GM13976 (cell line): ENCODE measurements at places on chromosomes 16 and 17.

DNA sequence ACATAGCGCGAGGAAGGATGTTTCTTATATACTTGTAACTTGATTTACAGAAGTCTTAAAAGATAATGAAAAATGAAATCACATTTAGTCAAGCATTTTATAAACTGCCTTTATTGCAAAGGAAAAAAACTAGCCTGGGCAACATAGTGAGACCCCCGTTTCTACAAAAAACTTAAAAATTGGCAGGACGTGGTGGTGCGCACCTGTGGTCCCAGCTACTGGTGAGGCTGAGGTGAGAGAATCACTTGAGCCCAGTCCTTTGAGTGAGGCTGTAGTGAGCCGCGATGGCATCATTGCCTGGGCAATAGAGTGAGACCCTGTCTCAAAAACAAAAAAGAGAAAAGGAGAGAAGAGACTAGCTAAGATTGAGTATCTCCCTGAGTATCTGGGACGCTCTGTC is 145.2 kb upstream of the CIBAR2 start:
- DNase-seq: no peak

GRCh38 chr16:68319185-68319908 is 8.5 kb downstream of the PRMT7 start:
- peak; percentile 84 for DNase-seq

DNA sequence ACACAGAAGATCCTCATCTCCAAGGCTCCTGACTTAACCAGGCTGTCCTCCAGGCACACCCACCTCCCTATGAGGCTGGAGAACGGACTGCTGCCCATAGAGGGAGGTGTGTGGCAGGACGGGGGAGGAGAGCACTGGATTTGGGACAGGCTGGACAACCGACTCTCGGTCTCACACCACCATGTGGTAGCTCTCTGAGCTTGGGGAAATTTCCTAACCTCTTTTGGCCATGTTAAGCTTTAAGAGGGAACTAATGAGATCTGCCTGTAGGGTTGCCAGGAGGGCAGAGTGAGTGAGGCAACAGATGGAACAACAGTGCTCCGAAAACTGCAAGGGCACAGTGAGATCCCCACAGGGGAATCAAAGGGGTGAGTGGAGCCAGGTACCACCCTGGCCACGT is 32.7 kb downstream of the RHBDL3 start:
- DNase-seq: no peak

DNA sequence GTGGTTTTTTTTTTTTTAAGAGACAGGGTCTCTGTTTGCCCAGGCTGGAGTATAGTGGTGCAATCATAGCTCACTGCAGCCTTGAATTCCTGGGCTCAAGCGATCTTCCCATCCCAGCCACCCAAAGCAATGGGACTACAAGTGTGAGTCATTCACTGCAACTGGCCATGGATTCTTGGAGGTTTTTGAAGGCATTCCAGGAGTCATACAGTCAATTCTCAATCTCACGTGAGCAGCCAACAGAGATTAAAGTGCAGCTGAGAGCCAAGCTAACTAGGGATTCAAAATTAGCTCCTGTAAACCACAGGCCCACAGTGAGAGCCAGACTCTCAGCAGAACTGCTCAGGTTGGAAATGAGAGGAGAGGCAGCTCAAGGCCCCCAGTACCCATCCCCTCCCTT is 30.2 kb downstream of the XPO6 start:
- DNase-seq: no peak
